ENCODE measurements at places on chromosomes 1 and 21. TPM values are rescaled to one million over a fixed set of nuclear protein-coding genes. Genes with fewer than 3 reads are reported as not detected.

DNA sequence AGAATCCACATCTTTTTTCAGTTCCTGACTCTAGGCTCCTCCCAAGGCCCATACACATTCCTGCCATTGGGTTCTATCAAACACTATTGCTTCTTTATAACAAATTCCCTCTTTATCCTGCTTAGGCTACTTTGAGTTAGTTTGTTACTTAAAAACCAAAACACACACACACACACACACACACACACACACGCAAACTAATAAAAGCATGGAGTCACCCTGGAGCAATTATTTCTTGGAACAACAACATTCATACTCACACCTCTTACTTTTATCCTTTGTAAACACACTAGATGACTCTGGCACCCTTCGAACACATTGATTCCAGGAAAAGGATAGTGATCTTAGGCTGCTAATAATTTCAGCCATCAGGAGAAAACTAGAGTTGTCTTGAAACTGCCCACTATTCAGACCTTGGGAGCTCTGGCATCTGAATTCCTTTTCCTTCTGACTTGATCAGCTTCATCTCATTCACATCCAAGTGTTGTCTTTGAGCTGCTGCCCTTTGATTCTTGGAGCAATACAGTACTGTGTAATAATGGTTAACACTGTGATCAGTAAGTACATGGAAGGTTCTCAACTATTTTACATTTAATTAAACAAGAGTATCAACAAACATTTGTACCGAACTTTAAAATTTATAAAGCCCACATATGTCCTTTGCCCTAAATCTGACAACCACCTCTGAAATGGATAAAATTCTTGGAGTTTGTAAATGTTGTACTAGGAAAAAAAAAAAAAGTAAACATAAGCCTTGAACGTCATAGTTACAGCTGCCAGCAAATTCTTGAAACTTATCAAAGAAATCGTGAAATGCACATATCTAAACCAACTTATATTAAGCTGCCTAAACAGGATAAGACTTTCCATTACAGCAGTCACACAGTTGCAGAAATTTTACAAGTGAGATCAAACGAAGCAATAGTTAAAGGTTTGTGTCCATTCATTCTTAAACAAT is 2.8 kb upstream of the SEC22B start:
- DNase-seq = peak; percentile 49

Gene C1orf226
- total RNA-seq = 0.43 TPM

- no peak for DNase-seq
Observed at GRCh38 chr1:47703156-47703825, 265.4 kb downstream of the FOXD2 start.

DNA sequence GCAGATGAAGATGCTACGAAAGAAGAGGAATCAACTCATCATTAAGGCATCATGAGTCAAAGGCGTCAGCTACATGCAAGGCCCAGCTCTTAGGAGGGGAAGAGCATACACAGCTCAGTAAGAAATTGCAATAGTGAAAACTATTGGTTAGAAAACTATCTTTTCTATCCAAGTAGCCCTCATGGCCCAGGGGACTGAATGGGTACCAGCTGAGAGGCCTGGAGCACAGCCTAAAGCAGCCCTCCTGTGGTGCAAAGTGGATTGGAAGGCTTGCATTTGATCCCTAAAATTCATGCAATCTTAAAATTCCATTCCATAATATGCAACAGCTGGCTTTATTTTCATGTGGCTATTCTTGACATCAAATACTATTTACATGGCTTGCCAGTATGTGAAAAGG is 251.8 kb upstream of the USP24 start:
- no peak for DNase-seq

Gene ZC3H12A
- 5.7 TPM for total RNA-seq

DNA sequence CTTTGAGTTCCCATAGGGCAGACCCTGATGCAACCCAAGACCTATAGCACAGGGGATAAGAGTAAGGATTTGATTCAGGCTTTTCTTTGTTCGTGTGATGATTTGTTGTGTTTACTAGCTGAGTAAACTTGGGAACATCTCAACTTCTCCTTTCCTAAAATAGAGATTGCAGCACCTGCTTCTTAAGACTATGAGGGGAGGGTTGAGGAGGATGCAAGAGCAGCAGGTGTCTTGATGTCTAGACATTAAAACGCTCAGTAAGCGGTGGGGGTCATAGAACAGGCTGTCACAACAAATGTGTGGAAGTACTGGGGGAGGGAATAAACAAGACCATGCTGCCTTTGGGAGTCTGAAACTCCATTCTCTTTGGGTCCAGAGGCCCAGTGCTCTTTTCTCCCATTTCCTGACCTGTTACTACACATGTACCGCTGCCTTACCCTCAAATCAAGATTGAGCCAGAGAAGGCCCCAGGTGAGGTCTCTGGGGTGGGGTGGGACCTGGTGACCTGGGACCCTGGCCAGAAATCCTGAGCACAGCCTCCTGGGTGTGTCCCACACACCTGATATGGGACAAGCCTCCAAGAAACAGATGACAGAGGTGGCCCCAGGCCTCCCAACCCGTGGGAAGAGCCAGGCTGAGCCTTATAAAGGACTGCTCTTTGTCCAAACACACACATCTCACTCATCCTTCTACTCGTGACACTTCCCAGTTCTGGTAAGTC is at the start of gene S100A7A:
Gene S100A7A (plus strand): TSS at position 671 of the 721 bp plus-strand sequence. CDS start 1,563 bp downstream, outside the sequence.
- no peak for DNase-seq

DNA sequence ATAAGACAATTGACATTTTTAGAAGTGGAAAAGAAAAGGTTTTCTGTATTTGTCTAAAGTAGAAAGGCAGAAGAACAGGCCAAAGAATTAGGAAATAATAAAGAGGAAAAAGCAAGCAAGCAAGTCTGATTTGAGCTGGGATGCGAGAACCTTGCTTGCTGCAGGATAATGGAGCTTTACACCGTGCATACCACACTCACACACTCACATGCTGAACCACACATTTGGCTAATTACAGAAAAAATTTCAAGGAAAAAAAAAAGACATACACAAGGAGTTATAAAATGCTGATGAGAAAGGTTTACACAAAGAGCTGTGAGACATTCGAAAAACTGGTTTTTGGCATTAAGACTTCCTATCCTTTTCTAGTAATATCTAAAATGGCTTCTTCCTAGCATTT is 593.9 kb downstream of the KIF26B start:
- no peak for DNase-seq

- no peak for DNase-seq
Observed at GRCh38 chr1:232886271-232886670, 64.1 kb upstream of the NTPCR start.

DNA sequence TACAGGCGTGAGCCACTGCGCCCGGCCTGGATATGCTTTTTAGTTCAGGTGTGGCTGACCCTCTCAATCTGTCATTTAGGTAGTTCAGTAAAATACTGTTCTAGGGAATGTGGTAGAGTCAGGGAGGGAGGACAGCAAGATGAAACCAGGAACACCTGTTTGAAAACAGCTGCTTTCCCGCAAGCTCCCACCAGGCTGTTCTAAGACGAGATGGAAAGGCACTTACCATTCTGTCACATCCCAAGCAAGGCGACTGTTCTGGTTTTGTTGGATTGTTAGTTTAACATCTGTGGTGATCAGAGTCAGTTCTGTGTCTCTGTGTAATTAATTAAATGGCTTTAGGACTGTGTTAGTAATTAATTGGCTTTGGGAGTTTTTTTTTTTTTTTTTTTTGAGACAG is 2.9 kb downstream of the CHAF1B start:
- DNase-seq = no peak

- no peak for DNase-seq
Observed at GRCh38 chr1:111320066-111320879, 29.6 kb downstream of the CHIA start.

Data from HFFc6 (cell line).